ENCODE measurements at places on chromosomes 7 and 10.

DNA sequence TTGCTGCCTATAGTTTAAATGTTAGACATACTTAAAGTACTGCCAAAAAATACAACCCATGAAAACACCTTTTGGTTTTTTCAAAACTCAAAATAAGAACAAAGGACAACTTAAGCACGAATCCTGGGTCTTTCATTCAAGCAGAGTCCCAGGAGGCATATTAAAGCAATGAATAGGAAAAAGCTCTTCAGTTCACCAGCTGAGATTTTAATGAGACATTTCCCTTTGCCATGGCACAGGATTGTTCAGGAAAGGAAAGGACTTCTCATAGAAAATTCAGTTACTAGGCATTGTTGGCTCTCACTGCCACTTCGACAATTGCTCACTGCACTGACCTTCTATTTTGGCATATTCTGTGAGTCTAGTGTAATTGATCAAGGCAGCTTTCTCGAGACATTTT is 133.5 kb upstream of the FEZF1 start:
- no peak for DNase-seq

- DNase-seq = no peak
Observed at GRCh38 chr7:68309806-68310205, 1288.5 kb upstream of the AUTS2 start.

DNA sequence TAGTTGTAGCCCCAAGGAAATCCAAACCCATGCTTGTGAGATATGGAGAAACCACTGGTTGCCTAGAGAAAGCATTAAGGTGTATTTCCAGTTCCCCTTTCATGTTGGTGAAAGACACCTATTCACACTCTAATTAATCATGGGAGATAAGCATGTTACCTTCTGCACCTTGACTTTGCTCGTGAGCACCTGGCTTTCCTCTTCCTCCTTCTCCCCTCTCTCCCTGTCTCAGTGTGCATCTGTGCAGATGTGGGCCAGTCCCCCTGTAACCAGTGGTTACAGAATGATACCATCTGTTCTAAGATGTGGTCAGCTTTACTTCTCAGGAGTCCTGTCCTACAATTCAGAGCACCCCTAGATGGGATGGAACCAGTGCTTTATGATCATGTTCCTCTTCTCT is 160.6 kb downstream of the LCOR start:
- DNase-seq = no peak

DNA sequence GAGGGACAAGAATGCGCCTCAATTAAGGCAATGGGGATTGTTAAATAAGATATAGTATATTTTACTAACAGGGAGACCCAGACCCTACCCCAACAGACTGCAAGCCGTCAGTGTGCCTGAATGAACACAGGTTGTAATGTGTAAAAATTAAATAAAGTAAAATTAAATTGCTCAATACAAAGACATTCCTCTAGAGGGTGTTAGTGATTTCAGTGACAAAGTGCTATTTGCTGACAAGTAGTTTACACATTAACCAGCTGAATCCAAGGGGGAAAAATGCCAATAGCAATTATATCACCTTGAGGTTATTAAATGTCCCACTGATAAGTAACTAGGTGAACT is 110.5 kb downstream of the EBF3 start:
- no peak for DNase-seq

DNA sequence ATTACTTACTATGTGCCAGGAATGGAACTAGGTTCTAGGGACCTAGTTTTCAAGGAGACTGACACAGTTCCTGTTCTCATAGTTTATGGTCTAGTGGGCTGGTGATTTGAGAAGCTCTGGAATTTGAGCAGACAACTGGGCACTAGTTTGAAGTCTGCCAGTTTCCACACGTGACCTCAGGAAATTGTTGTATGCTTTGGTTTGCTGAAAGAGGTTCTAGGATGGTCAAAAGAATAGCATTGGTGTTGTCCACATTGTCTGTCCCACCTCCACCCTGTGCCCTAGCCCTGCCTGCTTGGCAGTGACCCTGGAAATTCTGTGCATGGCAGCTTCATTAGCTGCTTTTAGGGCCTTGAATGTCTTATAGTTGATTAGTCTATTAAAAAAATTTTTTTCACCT is 28.7 kb downstream of the GBF1 start:
- no peak for DNase-seq

GRCh38 chr10:114697061-114697598 is 39.1 kb upstream of the ABLIM1 start:
- no peak for DNase-seq

DNA sequence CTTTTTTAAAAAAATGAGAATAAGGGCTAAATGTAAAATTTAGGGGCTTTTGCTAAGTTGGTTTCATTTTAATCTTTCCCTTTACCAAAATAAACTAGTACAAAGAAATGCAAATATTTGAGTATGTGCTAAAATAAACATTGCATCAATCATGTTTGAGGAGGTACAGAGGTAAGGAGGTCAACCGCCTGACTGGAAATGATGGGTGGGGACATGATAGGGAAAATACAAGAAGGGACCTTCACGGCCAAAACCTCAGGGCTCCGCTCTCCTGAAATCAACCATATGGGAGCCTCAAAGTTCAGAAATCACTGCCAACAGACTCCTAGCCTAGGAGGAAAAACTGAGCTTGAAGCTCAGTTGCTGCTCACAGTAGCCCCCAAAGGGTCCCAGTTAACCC is 207.6 kb downstream of the AHR start:
- DNase-seq = no peak

DNA sequence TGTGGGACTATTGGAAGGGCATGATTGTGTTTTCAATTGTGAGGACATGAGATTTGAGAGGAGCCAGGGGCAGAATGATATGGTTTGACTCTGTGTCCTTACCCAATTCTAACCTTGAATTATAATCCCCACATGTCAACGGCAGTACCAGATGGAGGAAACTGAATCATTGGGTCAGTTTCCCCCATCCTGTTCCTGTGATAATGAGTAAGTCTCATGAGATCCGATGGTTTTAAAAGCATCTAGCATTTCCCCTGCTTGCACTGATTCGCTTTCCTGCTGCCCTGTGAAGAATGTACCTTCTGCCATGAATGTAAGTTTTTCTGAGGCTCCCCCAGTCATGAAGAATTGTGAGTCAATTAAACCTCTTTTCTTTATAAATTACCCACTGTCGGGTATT is 1367.1 kb downstream of the XPNPEP1 start:
- DNase-seq = no peak
